ENCODE measurements at places on chromosomes 3 and 15.

- no peak for DNase-seq
Observed at GRCh38 chr3:123773681-123774431, 110.3 kb downstream of the MYLK start.

- no peak for DNase-seq
Observed at GRCh38 chr3:150899141-150899540, 6.1 kb downstream of the MINDY4B start.

DNA sequence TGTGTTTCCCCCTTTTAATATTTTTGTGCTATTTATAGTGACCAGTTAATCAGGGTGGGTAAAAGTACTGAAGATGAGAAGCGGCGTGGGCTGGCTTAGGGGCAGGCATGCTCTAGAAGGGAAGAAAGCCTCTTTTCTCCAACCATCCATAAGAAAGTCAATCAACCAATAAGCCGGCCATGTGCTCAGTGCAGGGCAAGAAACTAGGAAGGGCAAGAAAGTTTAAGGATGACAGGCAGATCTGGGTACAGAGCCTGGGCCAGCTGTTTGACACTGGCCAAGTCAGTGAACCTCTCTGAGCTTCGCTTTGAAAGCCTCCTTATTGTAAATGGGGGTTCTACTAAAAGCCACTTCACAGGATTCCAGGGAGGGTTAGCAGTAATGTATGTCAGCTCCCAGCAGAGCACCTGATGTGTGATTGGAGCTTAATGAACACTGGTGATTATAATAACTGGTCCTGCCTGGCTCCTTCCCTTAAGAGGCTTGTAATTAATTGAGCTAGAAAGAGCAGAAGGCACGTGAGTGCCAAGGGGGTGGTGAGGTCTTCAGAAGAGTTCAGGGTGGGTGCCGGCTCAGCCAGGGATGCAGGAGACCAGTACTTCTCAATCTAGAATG is 5.7 kb upstream of the CHRNA3 start:
- DNase-seq: no peak

DNA sequence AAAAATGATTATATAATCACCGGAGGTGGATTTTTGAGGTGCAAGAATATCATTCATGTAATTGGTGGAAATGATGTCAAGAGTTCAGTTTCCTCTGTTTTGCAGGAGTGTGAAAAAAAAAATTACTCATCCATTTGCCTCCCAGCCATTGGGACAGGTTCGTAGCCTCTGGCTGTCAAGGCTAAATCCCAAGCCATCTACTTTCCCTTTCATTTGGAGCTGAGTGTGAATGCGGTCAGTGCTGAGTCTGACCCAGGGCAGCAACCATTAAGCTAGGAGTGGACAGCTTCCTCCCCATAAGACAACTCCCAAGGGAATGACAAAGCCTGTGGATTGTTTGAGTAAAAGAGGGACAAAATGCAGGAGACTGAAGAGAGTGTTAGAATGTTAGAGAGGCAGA is 33.6 kb downstream of the PARP14 start:
- DNase-seq: no peak

DNA sequence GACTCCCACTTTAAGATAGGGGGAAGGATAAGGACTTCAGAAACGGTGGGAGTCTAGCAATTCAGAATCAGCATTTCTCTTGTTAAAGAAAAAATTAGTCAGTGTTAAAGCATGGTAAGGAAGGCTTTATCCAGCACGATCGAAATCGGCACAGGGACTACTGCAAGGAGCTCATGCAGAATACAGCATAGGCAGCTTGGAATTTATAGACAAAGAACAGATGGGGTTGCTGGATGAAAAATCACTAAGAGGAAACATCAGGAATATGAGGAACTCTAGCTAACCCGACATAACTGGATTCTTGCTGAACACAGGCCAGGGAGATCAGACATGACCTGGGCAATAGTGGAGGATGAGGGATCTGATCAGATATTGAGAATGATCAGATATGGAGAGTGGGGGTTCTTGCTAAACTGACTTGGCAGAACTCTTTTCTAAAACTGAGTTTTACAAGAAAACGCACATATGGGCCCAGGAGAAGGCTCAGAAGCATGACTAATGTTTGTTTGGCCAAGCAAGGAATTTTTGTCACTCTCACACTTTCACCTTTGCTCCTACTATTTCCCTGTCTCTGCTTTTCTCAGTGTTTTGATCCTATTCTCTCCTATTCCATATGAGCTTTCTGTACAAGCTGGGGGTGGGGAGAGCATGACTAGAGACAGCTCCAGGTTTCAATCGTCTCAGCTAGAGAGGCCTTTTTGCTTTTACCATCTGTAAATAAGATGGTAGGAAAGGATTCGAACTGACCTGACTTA is 3.9 kb upstream of the PLCH1 start:
- no peak for DNase-seq
